ENCODE measurements at places on chromosomes 6 and 20.

DNA sequence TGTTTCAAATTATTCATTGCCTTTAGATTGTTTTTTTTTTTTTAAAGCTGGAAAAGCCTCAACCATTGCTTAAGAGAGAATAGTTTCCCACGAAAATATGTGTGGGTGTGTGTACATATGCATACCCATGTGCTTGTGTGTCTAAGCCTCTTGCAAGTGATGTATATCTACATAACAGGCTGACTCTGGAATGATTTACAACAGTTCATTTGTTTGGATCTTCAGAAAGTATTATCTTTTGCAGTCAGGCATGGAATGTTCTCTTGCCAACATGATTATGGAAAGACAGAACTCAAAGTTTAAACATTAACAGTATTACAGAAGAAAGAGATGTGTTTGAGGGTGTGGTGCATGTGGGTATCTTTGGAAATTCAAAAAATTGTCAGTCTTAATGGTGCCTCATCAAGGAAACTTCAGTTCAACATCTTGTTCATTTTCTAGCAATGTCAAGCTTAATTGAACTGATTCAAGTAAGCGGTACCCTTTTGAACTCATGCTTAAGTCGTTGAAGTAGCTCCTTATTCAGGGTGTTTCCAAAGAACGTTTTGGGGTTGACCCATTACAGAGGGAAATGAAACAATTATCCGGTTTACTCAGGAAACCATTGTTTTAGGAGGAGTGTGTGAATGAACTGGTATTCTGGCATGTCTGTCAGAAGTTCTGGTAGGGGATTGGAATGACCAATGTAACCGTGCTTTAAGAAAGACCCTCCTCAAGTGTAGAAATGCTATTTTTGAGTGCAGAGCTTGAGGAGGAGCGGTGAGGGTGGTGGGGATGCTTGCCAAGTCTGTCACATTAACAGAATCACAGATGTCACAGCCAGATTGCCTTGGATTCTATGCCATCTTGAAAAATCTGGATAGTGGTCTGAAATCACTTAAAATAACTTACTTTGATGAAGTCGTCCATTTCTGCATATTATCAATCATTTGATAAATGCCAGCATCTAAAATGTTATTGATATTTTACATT, 60.3 kb downstream of the ADGRG6 start:
- DNase-seq, result no peak

- DNase-seq, result no peak
These were observed 3.0 kb downstream of the SYNDIG1 start for GRCh38 chr20:24472426-24472825.

GRCh38 chr6:157723376-157723775, 99.7 kb upstream of the SNX9 start:
- DNase-seq, result no peak

- DNase-seq, result no peak
These were observed 51.0 kb upstream of the CEP162 start for GRCh38 chr6:84278321-84278998.

GRCh38 chr6:33546766-33547165, 33.3 kb downstream of the BAK1 start:
- DNase-seq, result no peak

DNA sequence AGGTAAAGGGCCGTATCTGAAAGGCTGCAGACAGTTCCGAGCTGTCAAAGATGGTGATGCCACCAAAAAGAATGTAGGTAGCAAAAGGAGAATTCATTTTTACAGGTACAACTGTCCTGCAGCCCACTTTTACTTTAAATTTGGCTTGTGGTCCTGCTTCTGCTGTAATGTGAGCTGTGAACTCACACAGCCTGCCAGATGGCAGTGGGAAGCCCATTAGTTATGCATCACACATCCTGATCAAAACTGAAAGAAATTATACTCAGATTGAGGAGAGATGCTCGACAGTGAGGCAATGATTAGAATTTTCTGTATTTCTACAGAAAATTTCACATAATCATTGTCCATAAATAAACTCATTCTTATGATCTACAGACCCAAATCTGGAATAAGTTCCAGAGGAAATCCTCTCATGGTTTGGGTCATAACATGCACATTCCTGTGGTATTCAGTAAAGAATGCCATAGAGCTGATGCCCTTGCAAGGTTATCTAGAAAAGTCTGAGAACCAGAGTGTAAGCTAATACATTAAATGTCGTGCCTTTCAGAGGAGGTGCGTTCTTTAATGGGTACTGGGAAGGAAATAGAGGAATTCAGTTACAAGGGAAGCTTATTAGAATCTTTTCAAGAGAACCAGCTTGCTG, 23.9 kb upstream of the E2F3 start:
- no peak for DNase-seq

DNA sequence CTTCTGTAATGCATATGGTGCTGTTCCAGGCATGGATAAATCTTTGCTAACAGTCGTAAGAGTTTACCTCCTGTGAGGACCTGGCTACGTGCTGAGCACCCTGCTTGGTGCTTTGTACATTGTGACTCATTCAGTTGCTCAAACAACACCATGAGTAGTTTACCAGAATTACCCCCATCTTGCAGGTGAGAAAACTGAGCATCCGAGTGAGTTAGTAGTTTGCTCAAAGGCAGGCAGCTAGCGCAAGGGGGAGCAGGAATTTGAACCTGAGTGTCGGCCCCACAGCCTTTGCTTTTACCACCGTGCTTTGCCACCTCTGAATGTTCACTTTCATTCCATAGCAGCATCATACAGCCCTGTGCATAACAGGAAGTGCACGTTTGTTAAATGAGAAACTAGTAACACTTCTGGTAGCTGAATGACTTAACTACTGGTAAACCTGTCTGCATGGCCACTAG, 121.9 kb downstream of the MTHFD1L start:
- peak; percentile 2 for DNase-seq

- peak; percentile 68 for DNase-seq
These were observed 448 bp upstream of the DDAH2 start for GRCh38 chr6:31729515-31729978.

DNA sequence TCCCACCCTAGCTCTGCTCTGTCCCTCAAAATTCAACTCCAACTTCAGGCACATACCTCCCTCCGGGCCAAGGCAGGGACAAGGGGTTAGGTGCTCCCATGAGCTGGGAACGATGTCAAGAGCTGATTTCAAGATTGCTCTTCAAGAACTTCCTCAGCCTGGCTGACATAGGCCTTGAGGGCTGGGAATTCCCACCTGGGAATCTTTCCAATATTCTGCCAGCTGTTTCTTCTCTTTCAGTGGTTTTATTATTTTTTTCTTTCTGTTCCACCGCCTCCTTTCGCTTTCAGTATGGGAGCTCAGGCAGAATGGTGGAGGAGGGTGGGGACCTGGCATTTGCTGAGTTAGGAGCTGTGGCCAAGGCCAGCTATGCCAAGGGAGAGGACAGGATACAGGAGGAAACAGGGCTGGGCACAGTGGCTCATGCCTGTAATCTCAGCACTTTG, 33.7 kb downstream of the SRSF3 start:
- no peak for DNase-seq

GRCh38 chr6:28865401-28866204, 58.2 kb downstream of the TRIM27 start:
- peak; percentile 11 for DNase-seq

DNA sequence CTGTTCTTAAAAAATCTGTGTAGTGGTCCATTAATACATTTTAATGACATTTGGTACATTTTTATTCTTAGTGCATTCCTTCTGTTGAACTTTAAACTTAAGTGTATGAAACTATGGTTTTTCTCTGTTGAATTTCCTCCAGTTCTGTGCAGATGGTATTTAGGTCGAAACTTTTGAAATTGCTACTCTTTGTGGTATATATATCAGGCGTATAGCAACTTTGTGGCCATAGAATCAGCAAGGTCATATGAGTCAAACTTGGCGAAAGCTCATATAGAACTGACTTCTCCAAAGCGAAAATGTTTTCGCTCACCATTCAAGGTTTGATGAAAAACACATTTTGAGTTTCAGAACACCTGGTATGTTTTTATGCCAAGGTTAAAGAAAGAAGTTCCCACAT, 93.7 kb downstream of the MAP3K4 start:
- no peak for DNase-seq

- DNase-seq, result no peak
These were observed 187.1 kb downstream of the BCAS1 start for GRCh38 chr20:53883098-53883911.

DNA sequence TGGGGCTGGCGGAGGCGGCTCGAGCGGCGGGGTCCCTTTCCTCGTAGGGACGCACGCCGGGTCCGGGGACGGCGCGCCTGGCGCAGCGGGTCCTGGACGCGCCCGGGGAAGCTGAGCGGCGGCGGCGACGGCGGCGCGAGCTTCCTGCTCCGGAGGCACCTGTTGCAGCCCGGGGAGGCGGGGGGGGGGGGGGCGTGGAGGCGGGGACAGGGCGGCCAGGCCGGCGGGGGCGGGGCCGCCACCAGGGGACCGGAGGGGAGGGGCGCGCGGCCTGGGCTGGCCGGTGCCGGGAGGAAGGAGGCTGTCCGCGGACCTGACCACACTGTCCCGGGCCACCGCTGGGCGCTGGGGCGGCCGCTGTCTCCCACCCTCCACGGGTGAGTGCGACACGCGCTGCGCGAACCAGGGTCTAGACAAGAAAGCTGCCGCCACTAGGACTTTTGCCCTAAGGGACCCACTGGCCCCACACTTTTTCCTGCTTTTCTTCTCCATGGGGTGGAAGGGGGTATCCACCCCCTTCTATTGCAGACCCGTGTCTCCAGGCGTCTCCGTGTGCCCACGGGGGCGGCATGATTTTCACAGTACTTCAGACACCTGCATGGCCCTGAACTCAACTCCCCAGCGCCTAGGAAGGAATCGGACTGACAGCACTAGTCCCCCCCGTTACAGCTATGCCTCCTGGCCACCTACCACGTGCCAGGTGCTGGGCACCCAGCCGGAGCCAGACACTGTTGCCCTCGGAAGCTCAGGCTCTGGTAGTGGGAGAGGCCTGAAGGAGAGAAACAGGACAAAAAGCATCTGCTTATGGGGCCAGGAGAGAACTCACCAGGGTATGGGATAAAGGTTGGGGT, at the start of gene NFATC2:
TSS of gene NFATC2 (minus strand) at position 149 of the 851 bp plus-strand sequence. CDS start 220 bp downstream, outside the sequence.
- peak; percentile 53 for DNase-seq

Measured in activated effector memory CD4-positive, alpha-beta T cell treated with Interleukin-2 at 50 U/mL for 16 hours (primary cell).